ENCODE measurements at places on chromosomes 7 and 10.
A peak's percentile ranks its signal among the peaks of the same experiment; 100 is the strongest.

- peak; percentile 63 for DNase-seq
Observed at GRCh38 chr10:6401558-6402348, 178.3 kb downstream of the PRKCQ start.

GRCh38 chr10:124971276-124971675 is 29.4 kb downstream of the ZRANB1 start:
- DNase-seq: no peak

- no peak for DNase-seq
Observed at GRCh38 chr7:27433581-27433980, 191.0 kb downstream of the EVX1 start.

- no peak for DNase-seq
Observed at GRCh38 chr7:115410972-115411686, 489.2 kb downstream of the MDFIC start.

- DNase-seq: no peak
Observed at GRCh38 chr7:26397796-26398426, 106.2 kb downstream of the SNX10 start.

DNA sequence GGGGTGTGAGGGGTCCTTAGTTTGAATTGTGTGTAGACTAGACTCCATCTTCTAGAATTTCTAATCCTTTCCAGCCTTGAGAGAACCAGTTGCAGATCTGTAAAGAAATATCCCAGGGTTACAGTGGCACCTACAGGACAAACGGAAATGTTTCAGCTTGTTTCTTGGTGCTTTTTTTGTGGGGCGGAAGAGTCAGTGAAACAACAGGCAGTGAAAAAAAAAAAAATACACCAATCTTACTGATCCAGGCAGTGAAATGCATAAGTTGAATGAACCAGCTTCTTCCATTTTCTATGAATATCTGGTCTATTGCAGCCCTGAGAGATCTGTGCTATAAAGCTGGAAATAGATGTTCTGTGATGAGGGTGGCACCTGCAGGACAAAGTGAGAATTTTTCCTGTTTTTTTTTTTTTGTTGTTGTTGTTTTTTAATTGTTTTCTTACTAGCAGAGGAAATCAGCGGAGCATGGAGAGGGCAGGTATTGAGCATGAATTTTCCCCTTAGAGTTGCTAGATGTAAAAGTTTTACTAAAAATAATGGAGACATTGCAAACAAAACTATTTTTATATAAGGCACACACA is 81.9 kb upstream of the DYNC1I1 start:
- DNase-seq: peak; percentile 57

DNA sequence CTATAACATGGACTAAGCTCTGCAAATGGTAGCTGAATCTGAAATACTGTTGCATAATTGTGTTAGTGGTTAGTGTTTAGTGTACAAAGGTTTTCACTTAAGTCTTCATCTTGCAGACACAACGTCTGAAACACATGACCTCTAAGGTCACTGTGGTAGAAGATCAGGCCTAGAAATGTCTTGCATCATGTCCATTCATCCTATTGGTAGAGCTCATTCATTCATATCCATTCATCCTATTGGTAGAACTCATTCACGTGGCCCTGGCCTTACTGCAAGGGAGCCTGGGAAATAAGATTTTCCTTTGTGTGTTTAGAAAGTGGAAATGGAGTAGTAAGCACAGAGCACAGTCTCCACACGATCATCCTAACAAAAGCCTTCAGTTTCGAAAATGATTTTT is 485.8 kb downstream of the PLXNA4 start:
- no peak for DNase-seq

DNA sequence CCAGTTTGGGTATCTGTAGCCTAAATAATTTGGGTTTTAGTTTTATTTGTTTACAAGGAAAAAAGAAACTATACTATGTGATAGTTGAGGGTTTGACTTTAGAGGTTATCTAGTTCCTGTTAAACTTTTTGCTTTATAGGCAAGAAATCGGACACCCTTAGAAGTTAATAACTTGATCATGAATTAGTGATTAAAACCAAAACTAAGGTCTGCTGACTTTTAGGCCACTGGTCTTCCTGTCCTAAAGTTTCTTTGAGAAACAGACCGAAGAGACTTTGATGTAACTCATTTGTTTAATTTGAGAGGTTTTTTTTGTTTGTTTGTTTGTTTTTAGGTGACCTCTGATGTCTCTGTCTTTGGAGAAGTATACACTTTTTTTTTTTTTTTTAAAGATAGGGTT is 59.7 kb downstream of the PHTF2 start:
- no peak for DNase-seq

GRCh38 chr10:5525561-5526341 is 990 bp downstream of the CALML3 start:
- no peak for DNase-seq

GRCh38 chr10:84194424-84195043 is at the start of gene CDHR1:
CDHR1 (plus strand) TSS chr10:84194537; CDS start chr10:84194761, 224 bp downstream.
- DNase-seq: peak; percentile 26

DNA sequence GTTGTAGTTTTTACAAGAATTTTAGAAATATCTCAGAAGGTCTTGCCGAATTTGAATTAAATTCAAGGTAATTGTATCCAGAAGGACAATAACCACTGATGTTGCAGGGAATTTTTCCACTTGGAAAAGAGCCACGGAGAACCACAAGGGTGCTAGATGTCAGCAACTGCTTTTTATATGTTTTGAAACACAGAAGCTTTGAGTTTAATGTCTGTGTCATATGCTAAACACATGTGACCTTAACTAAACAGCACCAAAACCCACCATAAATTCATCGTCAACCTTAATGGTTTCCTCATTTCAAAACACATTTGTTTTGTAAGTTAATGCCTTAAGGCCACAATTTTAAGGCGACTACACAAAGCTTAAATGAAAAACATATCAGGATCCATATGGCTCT is 106.9 kb downstream of the COL28A1 start:
- no peak for DNase-seq

GRCh38 chr7:134502463-134503371 is 24.6 kb upstream of the AKR1B10 start:
- no peak for DNase-seq

- DNase-seq: no peak
Observed at GRCh38 chr7:108307194-108307593, 149.0 kb downstream of the NRCAM start.

DNA sequence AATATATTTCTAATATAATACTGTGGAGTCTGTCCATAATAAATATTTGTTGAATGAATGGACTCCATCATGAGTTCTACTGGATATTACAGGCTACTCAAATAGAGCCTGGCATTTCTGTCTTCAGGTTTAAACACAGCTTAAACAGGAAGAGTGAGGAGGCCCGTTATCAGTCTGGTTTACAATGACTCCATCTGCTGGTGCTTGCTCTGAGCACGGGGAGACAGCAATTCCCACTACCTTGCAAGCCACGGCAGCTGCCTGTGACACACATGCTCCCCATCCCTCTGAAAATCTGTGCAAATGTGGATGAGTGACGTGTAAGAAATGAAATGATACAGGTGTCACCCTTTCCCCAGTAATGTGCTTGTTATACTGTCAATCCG is 293.5 kb upstream of the IMMP2L start:
- peak; percentile 34 for DNase-seq

GRCh38 chr10:42755028-42755451 is 27.6 kb upstream of the BMS1 start:
- no peak for DNase-seq

DNA sequence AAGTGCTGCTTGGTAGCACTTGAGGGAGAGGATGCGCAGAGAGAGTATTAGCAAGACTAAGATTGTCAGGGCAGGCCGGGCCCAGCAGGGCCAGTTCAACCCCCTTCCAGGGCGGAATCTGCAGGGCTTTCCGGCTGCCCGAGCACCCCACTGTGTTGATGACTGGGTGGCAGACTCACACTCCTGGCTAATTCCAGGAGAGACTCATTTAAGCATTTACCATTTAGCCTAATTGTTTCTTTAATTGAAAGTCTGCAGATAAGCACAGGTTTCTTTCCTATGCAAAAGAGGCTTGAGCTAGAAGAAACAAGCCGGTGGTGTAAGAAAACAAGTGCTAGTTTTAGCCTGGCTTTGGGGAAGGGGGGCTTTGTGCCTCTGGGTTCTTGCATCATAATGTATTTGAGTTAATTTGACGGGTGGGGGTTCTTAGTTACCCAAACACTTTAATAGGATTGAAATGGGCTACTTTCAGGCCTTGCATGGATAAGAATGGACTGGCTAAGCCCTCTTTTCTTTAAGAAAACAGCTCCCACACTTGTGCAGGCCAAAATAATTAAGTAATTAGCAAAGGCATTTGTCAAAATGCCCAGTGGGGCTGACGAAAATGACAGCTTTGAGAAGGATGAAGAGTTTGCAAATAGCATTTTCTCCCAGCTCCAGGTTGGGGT is 201.3 kb downstream of the MYOF start:
- no peak for DNase-seq

DNA sequence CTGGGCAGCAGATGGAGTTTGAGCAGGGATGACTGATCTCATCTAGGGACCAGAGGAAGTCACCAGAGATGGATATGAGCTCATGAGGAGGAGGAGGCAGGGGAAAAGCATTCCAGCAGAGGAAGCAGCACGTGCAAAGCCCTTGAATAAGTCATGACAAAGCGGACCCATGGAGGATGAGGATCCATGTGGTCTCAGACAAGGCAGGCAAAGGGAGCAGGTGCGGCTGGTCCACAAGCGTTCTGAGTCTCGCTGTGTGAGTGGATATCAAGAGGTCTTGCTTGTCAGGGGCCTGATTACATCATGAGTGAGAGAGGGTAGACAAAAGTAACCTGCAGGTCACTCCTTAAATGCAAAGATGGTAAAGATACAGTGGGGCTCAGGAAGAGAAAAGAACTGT is 307.6 kb downstream of the GRID1 start:
- no peak for DNase-seq

GRCh38 chr7:123901101-123901500 is 23.9 kb upstream of the SPAM1 start:
- no peak for DNase-seq

GRCh38 chr10:73785211-73785720 is at the start of gene ZSWIM8:
ZSWIM8 (plus strand) TSS chr10:73785606; CDS start chr10:73785879, 273 bp downstream.
- peak; percentile 85 for DNase-seq

DNA sequence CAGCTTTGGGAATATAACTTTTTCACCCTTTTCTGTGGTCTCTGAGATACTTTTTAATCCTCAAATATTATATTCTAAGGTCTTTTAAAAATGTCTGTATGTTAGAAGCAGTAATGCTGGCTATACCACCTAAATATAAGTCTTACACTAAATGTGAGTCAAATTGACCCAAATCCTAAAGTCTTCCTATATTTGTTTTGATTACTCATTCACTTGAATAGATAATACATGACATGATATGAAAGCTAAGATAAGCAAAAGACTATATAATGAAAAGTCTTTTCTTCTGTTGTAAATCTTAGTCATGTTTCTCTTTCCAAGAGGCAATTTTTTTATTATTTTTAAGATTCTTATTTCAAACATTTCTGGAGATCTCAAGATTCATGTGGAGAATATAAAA is 64.2 kb downstream of the HDAC9 start:
- no peak for DNase-seq

- DNase-seq: no peak
Observed at GRCh38 chr10:73641328-73642060, at the start of gene MYOZ1. MYOZ1 (minus strand) TSS chr10:73641474; CDS start chr10:73640017, 1,457 bp downstream.

- DNase-seq: no peak
Observed at GRCh38 chr10:69845574-69846292, 44.0 kb downstream of the COL13A1 start.

DNA sequence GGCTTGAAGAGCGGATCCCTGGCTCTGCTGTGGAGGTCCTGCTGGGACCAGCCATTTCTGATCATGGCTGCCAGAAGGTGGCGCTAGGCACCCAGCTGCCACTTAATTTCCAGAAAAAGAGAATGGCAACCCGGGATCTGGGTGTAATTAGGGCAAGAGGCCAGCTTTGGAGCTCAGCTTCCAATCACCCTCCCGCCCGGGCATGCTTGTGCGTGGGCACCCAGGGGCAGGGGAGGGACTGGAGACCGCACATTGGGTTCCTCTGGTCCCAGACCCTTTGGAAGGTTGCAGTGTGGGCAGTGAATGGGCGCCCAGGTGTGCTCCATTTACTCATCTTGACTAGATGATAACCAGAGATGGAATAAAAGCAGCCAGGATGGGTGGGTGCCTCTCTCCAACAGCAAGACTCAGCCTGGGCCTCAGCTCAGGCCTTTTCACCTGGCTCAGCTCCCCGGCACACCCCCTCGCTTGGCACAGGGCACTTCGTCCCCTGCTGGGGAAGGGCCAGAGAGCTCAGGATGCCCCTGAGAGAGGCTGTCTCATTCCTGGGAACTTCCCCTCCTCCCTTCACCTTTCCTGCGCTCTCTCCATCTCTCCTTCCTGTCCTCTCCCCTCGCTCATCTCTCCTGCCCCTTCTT is 14.7 kb downstream of the FAM241B start:
- DNase-seq: peak; percentile 41

DNA sequence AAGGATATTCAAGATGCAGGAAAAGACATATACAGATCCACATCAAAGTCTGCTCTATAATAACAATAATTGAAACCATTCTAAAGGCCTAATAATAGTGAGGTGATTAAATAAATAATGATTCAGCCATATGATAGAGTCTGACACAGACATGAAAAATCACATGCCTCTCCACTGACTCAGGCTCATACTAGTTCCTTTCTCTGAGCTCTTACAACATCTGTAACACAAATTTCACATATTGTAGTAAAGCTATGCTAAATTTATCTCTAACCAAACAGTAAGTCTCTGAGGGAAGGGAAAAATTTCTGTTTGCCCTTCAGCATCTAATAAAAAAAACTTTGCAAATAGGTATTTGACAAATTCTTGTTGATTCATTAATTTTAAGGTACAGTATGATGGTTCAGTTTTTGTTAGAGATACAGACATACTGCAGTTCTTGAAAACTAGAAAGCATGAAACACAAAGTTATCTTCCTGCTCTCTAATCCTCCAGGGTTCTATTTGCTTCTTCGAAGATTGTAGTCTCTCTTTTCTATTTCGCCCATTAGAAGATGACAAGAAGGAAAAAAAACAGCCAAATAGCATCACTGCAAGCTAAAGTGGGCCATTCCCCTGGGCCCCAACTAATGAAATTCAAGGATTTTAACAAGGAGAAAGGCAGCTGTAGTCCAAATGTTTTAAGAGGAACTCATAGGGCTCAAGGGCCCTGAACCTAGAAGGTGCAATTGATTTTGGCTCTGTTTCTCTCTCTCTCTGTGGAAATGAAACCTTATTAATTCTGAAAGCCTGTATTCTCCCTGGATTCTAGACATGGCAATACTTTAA is 53.9 kb downstream of the CUBN start:
- DNase-seq: no peak

- DNase-seq: no peak
Observed at GRCh38 chr7:158300427-158300826, 287.2 kb downstream of the PTPRN2 start.

- peak; percentile 86 for DNase-seq
Observed at GRCh38 chr7:5428478-5429252, 5.0 kb upstream of the TNRC18 start.

All from NCI-H1694 treated with DMSO at 0.1 percent for 48 hours (cell line).